Caudate nucleus (tissue), 63 donors: ENCODE measurements at places on chromosomes 2 and 18.

- no peak for DNase-seq
Measured at GRCh38 chr2:156834431-156834830, 398.3 kb downstream of the GPD2 start.

- DNase-seq, result no peak
Measured at GRCh38 chr2:196309691-196310090, 138.3 kb upstream of the STK17B start.

DNA sequence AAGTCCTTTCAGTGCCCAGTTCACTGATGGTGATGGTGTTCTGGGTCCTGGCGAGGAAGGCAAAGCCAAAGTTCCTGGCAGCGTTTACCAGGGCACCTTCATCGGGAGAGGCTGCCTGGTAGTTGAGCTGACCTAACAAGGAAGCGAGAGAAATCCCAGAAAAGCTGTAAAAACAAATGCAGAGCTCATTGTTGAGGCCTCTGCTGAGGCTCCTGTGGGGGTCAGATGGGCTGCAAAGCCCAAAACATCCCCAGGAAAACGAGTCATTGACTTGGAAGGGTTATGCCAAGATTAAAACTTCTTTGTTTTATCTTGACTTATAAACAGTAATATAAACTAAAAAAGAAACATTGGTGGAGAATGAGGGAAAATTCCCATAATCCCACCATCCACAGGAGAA lies 53.3 kb upstream of the NARS1 start:
- DNase-seq, result no peak

GRCh38 chr18:35051641-35052377 lies 10.6 kb downstream of the MAPRE2 start:
- no peak for DNase-seq

DNA sequence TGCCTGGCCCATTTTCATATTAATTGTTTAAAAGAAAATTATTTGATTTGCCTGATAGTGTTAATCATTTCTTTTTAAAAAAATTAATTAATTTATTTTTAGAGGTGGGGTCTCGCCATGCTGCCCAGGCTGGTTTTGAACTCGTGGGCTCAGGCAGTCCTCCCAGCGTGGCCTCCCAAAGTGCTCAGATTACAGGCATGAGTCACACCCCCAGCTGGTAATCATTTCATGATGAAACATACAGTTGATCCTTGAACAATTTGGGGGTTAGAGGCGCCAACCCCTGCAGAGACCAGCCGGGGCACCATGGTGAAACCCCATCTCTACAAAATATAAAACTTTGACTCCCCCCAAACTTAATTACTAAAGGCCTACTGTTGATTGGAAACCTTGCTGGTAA lies 7.9 kb downstream of the GPN1 start:
- DNase-seq, result no peak

GRCh38 chr18:12335503-12335902 lies 27.5 kb downstream of the TUBB6 start:
- DNase-seq, result no peak

- DNase-seq, result no peak
Measured at GRCh38 chr2:50385349-50385748, 646.6 kb downstream of the NRXN1 start.

- DNase-seq, result no peak
Measured at GRCh38 chr2:165567273-165567672, 97.8 kb downstream of the CSRNP3 start.

DNA sequence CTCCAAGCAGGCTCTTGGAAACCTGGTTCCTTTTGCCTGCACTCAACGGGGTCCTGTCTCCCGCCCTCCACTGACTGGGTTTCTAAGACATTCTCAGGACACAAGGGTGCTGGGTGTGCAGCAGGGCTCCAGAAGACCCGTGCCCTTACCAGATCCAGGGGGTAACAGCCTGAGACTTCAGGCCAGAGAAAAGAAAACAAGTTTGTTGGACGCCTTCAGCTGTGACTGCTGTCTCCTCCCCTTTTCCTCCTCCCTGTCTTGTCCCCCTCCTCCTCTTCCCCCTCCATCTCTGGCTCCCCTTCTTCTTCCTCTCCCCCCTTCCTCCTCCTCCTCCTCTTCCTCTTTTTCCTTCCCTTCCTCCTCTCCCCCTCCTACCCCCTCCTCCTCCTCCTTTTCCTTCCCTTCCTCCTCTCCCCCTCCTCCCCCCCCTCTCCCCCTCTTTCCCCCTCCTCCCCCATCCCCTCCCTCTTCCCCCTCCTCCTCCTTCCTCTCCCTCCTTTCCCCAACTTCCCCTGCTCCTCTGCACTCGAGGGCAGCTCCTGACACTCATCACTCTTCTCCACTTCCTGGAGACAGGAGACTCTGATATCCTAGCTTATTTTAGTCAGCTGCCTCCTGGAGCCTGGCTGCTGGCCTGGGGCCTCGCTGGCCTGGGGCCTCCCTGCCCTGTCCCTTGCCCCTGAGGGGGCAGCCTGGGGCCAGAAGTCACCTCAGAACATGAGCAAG lies 12.4 kb downstream of the ADRA2B start:
- no peak for DNase-seq

GRCh38 chr2:55961318-55961911 lies 37.8 kb upstream of the EFEMP1 start:
- no peak for DNase-seq

GRCh38 chr2:100236166-100236565 lies 86.1 kb downstream of the LONRF2 start:
- no peak for DNase-seq

DNA sequence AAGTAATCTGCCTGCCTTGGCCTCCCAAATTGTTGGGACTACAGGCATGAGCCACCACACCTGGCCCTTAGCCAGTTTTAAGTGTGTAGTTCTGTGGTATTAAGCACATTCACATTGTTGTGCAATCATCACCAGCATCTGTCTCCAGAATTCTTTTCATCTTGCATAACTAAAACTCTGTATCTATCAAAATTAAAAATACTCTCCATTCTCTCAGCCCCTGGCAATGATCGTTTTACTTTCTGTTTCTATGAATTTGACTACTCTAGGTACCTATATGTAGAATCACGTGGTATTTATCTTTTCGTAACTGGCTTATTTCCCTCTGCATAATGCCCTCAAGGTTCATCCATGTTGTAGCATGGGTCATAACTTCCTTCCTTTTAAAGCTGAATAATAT lies 45.5 kb upstream of the CAVIN2 start:
- DNase-seq, result no peak

DNA sequence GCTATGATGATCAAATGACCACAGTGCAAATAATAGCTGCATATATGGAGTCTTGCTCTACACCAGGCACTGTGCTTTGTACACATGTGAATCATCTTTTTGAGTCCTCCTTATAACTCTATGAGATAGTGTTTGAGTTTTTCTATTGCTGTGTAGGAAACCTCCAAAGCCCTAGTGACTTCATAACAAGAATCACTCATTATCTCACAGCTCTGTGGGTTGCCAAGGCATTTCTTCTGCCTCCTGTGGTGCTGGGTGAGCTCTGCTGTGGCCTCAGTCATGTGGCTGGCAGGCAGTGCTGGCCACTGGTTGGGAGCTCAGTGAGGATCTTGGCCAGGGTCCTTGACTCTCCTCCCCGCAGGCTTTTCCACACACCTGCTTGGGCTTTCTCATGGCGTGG lies 153.4 kb downstream of the CAPN13 start:
- DNase-seq, result no peak

DNA sequence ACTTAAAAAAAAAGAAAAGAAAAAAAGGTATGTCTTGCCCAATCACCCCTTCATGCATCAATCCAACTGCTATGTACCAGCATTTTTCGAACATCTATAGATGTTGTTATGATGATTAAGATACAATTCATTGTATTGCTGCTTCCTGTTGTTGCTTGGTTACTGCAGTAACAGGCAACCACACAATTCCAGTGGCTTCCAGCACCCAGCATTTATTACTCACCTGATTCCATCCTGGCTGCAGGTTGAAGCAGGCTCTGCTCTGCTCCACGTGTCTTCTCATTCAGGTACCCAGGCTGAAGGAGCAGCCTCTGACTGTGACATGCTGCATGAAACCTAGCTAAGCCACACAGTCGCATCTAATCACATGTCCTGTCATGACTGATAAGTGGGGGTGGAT lies 196.9 kb downstream of the INO80D start:
- DNase-seq, result no peak

DNA sequence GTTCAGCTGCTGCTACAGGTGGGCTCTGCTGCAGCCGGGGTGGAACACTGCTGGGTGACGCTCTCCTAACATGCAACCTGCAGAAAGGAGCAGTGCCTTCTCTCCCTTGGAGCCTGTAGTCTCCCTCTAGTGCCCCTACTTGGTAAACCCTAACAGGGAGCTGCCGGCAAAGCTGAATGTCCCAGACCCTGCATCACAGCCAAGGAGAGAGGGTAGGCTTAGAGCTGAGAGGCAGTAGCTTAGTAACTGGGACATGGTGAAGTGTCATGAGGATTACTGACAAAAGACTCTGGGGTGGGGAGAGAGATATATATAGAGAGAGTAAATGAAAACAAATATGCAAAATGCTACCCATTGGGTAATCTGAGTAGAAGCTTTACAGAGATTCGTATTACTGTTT lies 9.9 kb downstream of the NCAPH start:
- DNase-seq, result no peak

DNA sequence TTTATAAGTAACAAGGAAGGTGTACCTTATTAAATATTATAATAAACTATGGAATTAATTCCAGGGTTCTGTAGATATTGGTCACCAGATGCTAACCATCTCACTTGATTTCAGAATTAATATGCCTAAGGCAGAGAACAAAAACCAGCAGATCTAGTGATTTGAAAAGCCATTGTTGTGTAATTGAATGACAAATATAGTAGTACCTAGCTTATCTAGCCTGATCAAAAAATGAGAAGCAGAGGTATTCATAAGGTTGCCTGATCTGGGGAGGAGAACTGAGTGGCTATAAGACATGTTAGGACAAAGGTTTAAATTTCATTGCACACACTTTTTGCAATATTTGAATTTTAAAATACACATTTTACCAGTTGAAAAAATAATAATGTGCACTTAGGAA lies 132.0 kb upstream of the UBE2E3 start:
- no peak for DNase-seq

DNA sequence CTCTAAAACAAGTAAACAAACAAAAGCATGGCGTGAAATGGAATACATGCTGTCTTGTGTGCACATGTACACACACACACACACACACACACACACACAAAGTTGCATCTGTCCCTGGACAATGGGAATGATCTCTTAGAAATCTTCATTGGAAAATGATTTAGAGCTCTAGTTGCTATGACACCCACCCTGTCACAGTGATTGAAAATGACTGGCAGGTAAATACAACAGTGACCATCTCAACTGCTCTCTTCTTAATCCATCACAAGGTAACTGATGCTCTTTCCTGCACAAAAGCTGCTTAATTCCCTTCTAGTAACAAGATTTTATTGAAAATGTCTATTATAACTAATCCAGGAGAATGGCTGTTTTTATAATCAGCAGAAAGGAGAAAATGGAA lies 1011.7 kb upstream of the GYPC start:
- DNase-seq, result no peak

DNA sequence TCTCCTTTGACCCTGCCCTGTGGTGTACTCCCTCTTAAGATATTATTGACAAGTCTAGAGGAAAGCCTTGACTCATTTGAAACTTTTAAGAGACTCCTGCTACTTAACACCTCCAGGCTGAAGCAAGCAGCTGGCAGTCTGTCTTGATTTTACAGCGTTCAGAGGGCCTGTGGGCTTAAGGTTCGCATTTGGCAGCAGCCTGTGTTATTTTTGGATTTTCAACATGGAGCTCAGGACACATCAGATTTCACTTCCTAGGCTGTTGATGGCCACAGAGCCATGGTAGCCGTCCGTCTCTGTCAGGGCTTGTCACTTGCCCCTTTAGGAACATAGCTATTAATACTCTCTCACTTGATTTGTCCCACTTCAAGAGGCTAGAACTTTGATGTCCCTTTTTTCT lies 73.6 kb downstream of the VWA3B start:
- DNase-seq, result no peak

DNA sequence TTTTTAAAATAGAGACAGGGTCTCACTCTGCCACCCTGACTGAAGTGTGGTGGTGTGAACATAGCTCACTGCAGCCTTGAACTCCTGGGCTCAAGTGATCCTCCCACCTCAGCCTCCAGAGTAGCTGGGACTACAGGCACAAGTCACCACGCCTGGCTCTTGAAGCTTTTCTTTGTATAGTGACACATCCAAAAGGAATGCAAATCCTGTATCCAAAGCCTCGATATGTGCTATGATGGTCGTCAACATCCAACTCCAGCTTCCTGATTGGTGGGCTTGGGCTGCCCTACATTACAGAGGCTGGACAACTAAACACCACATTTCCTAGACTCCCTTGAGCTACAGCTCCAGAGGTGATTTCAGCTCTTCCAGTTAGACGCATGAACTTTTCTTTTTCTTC lies 101.7 kb upstream of the PGAP1 start:
- DNase-seq, result no peak
